ENCODE measurements at places on chromosomes 11 and 22.

GRCh38 chr11:107780775-107781174 lies 68.9 kb upstream of the SLN start:
- DNase-seq, result peak; percentile 14

DNA sequence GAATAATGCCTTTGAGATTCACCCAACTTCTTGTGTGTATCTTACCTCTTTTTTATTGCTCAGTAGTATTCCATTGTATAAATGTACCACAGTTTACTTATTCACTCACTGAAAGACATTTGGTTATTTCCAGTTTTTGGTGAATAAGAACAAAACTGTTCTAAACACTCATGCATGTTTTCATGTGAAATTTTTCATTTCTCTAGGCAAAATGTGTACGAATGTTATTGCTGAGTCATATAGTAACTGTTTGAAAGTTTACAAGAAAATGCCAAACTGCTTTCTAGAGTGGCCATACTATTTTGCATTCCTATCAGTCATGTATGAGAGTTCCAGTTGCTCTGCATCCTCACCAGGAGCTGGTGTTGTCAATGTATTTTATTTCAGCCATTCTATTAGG lies 8.8 kb upstream of the EMSY start:
- DNase-seq, result no peak

DNA sequence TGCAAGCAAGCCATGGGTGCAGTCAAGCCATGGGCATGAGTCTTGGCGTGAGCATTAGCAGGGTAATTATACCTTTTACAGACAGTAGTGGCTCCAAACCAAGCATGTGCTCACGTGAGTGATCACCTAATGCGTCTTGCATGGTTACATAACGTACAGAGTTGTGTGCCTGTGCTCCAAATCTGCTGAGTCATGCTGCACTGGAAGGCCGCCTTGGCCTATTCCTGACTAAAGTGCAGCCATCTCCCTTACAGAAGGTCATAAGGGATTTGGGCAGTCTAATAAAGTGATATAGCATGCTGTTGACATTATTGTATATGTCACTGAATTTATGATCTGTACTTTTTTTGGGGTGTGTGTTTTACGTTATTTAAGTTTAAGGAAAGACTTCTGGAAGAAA lies 102.4 kb downstream of the ARHGAP42 start:
- peak; percentile 19 for DNase-seq

- no peak for DNase-seq
Observed at GRCh38 chr11:124954590-124954955, 571 bp downstream of the CCDC15 start.

GRCh38 chr11:15565880-15566279 lies 451.2 kb downstream of the INSC start:
- DNase-seq, result no peak

DNA sequence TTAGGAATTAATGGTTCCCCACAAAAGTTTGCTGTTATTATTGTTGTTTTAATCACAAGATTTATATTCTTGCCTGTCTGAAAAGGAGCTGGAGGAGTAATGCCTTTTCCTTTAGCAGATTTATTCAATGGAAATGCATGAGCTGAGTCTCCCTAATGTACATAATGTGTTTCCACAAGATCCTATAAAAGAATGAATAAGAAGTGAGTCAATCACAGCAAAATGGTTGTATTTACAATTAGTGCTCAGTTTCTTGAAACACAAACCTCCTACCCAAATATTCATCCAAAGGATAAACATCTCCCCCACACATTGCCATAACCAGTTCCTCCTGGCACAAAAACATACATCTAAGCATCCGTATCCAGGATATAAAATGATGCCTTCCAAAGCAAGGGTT lies 33.3 kb downstream of the ME3 start:
- DNase-seq, result no peak

DNA sequence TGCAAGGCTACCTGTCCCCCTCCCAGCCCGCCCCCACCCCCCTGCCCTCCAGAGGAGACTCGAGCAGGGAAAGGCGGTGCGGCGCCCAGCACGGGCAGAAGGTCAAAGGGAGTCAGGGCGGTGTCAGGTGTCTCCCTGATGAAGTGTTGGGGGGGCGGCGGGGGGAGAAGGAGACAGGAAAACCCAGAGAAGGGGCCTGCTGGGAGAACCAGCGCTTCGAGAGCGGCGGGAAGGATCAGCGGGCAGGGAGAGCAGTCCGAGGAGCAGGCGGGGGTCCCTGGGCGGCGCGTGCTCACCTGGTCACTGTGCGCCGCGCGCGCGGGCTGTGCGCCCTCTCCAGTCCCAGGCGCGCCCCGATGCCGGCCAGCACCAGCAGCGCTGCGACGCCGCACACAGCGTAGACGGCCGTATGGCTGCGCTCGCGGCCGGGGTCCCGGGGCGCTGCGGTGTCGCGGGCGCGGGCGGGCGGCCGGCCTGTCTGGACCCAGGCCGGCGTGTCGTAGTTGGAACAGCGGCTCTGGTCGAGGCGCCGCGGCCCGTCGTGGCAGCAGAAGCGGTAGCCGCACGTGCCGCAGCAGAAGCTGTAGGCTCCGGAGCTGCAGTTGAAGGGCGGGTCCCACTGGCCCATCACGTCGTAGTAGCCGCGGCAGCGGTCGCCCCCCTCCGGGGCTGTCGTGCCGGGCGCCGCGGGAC lies 886 bp downstream of the SHISA8 start:
- DNase-seq, result no peak

DNA sequence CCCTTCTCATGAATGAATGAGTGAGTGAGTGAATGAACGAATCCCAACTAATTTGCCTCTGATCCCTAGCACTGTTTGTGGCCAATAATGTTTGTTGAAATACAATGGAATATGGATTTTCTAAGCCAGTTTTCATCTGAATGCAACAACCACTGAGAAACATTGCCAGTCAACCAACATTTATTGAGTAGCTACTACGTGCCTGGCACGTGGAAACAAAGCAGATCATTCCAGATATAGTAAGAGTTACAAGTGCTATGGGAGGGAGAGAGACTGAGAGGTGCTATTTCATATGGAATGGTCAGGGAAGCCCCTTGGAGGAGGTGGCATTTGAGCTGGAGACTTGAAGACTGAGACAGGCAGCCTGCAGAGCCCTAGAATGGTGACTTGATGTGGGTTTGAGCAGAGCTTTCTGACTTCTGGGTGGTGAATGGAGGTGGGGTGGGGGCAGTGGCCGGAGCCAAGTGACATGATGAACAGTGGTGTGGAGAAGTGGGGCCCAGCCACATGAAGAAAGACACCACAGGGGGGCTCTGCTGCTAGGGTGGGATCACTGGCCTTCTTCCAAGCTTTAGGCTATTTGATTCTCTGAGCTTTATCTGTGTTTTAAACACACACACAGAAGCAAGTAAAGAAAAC lies 35.1 kb upstream of the SMTN start:
- DNase-seq, result no peak
